CD4-positive, alpha-beta T cell treated with Interleukin-17A for 1 hour (primary cell): ENCODE measurements at places on chromosomes 2 and 18.
A peak's percentile ranks its signal among the peaks of the same experiment; 100 is the strongest.

GRCh38 chr2:74267068-74267467 lies 68.7 kb downstream of the MTHFD2 start:
- peak; percentile 78 for DNase-seq

DNA sequence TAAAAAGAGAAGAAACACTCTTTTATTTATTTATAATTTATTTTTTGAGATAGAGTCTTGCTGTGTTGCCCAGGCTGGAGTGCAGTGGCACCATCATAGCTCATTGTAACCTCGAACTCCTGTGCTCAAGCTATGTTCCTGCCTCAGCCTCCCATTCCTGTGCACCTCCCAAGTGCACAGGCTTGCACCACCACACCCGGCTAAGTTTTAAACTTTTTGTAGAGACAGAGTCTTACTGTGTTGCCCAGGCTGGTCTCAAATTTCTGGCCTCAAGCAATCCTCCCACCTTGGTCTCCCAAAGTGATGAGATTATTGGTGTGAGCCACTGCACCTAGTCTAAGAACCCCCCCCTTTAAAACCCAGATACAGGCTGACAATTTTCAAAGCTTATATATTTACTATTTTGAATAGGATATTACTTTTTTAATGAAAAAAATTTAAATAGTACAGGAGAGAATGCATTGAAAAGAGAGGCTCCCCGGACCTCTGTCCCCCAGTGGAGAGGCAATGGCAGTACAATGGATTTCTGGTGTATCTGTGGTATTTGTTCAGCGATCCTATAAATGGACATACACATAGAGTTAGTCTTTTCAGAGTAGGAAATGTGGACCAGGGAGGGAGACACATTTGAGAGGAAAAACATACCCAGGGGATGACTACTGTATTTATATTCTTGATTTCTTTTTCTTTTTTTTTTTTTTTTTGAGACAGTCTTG lies 48.1 kb upstream of the CNOT11 start:
- DNase-seq: no peak

GRCh38 chr2:52292801-52293200 lies 1260.9 kb upstream of the NRXN1 start:
- DNase-seq: no peak

- DNase-seq: no peak
Measured at GRCh38 chr2:36801088-36801487, 104.6 kb downstream of the VIT start.

- no peak for DNase-seq
Measured at GRCh38 chr2:65662654-65663432, 230.4 kb upstream of the SPRED2 start.

GRCh38 chr2:24886691-24887304 lies 33.2 kb downstream of the ADCY3 start:
- peak; percentile 3 for DNase-seq

DNA sequence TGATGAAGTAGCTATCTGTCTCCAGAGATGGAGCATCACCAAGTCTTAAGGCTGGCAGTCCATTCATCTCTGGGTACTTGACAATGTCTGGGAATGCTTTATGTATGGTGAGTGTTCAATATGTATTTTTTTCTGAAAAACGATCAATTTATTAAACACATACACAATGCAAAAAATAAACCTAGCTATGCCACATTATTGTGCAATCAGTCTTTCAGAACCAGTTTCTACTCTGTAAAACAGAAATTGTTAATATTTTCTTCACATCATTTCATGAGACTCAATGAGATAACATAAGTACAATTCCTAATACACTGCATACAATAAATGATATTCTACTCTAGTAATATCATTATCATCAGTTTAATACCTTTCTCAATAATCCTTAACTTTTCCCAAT lies 122.5 kb downstream of the PIGN start:
- DNase-seq: no peak

- DNase-seq: no peak
Measured at GRCh38 chr2:127707890-127708648, 6.8 kb downstream of the SFT2D3 start.

GRCh38 chr2:152565884-152566727 lies 151.2 kb downstream of the PRPF40A start:
- DNase-seq: no peak

DNA sequence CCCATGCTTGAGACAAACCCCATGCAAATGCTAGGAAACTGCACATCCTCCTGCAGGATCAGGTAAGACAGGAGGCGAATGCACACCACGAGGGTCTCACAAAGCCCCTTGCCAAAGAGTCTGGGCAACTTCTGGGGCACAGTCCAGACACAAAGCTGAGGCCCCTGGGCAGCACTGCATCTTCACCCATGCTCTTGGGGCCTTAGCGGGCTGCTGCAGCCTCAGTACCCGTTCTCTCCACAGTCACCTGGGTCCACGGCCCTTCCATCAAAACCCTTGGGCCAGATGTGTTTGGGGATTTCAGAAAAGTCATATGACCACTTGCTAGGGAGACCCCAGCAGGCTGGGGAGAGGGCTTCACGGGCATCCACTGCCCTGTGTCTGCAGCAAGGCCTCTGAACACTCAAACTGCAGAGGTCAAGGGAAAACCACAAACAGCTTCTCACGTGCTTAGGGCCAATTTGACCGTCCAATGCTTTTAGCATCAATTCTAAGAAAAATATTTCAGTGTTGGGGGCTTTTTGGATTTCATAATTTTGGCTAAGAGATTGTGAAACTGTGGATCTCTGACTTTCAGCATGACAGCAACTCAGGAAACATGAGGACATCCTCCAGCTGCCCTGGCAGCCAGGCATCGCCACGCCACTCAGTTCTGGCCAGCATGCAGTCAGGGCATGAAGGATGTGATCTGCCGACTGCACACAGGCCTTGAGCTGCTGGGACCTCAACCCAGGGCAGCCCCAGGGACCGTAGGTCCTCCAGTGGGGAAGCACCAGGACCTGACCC lies 20.0 kb downstream of the PASK start:
- no peak for DNase-seq

DNA sequence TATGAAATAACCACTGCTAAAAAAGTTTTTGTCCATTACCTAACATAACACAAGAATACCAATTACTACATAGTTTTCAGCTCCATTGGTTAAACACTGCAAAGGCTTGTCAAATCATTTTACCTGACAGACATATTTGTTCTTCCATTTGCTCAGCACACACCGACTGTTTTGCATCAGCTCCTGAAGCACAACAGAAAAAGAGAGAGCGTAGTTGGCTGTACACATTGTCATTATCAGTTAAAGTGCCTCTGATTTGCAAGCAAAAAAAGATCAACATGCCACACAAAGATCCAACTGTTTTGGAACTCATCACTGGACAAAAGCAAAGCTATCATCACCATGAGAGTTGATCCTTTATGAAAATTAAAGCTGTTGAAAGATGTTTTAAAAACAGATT lies 103.8 kb downstream of the WDPCP start:
- no peak for DNase-seq

- DNase-seq: no peak
Measured at GRCh38 chr2:47935071-47935470, 28.8 kb upstream of the FBXO11 start.

GRCh38 chr2:216233281-216233995 lies 124.3 kb downstream of the XRCC5 start:
- no peak for DNase-seq

GRCh38 chr2:201769666-201770373 lies 10.9 kb downstream of the ALS2 start:
- no peak for DNase-seq

DNA sequence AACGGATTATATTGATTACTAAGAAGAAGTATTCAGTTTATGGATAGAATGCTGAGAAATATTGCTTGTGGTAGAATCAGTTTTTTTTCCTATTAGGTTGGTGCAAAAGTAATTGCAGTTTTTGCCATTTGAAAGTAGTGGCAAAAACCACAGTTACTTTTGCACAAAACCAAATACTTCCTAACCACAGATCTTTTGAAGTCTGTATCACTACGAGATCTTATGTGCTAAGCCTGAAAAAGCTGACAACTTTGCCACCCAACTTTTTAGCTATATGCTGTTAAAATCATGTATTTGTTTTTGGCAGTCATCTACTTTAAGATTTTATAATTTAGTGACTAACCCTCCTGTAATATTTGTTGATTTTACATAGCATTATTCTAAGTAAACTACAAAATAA lies 24.6 kb downstream of the DNAJC10 start:
- peak; percentile 22 for DNase-seq

- DNase-seq: no peak
Measured at GRCh38 chr2:11552260-11552638, 18.4 kb downstream of the GREB1 start.

GRCh38 chr2:119788752-119789151 lies 29.0 kb downstream of the PTPN4 start:
- no peak for DNase-seq

DNA sequence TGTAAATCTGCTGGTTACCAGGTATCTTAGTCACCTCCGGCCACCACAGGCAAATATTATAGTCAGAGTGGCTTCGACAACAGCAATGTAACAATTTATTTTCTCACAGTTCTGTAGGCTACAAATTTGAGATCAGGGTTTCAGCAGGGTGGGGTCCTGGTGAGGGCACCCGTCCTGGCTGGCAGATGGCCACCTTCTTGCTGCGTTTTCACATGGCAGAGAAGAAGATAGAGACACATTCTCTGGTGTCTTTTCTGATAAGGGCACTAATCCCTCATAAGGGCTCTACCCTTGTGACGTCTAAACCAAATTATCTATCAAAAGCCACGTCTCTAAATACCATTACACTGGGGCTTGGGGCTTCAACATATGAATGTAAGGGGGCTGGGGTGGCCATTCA lies 843.2 kb upstream of the FANCL start:
- no peak for DNase-seq

DNA sequence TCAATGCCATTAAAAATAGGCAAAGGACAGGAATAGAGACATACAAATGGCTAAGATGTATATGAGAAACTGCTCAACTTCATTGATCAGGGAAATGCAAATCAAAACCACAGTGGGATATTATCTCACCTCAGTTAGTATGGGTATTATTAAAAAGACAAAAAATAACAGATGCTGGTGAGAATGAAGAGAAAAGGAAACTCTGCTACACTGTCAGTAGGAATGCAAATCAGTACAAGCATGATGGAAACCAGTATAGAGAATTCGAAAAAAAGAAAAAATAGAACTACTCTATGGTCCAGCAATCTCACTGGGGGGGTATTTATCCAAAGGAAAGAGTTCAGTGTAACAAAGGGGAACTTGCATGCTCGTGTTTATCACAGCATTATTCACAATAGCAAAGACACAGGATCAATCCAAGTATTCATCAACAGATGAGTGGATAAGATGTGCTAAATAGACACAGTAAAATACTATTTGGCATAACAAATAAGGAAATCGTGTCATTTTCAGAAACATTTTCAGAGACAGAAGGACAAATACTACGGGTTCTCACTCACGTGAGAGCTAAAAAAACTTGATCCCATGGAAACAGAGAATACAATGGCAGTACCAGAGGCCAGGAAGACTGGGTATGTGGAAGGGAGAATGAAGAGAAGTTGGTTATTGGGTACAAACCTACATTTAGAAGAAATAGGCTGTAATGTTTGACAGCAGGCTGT lies 60.6 kb downstream of the CCDC74A start:
- no peak for DNase-seq

GRCh38 chr2:134452042-134452733 lies 198.3 kb downstream of the MGAT5 start:
- no peak for DNase-seq

DNA sequence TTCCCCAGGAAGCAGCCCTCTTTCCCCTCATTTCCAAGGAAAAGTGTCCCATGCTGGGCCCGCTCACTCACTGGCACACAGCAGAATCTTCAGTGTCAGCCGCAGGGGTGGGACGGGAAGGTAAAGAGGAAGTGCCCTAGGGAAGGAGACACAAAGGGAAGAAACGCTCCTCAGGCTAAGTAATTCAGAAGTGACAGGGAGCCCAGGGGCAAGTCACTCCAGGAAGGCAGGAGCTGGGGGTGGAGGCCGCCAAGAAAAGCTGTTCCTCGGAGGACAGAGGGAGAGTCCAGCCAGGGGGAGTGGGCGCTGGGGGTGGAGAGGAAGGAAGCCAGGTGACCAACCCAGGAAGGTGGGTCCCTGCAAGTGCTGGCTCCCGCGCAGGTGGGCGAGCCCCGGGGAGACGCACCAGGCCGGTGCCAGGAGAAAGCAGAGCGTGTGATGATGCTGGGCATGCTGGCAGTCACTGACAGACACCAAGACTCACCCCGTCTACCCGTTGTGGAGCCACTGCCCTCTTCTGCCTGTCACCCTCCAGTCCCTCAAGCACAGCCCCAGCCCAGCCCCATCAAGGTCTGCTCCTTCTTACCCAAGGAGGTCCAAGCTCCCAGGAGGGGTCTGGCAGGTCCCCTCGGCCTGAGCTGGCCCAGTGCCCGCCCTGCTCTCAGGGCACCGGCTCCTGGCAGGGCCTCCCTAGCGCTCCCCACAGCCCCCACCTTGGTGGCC lies 21.7 kb downstream of the HDAC4 start:
- DNase-seq: no peak

DNA sequence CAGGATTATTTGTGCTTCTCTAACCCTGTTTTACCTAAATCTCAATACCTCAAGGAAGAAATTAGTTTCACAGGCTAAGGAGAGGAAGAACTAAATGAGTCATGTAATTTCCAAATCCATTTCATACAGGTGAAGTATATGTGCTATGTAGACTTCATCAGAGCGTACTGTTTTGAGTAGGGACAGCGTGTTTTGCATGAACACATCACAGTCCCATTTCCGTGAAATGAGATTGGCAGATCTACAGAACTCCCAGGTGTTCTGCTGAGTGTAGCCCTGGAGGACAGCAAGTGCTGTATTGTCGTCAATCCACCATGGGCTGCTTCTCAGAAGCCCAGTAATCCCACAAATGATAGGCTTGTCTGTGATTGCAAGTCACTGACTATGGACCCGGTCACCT lies 97.7 kb downstream of the XRCC5 start:
- no peak for DNase-seq

- no peak for DNase-seq
Measured at GRCh38 chr18:78979056-78979729, 425 bp upstream of the SALL3 start.

DNA sequence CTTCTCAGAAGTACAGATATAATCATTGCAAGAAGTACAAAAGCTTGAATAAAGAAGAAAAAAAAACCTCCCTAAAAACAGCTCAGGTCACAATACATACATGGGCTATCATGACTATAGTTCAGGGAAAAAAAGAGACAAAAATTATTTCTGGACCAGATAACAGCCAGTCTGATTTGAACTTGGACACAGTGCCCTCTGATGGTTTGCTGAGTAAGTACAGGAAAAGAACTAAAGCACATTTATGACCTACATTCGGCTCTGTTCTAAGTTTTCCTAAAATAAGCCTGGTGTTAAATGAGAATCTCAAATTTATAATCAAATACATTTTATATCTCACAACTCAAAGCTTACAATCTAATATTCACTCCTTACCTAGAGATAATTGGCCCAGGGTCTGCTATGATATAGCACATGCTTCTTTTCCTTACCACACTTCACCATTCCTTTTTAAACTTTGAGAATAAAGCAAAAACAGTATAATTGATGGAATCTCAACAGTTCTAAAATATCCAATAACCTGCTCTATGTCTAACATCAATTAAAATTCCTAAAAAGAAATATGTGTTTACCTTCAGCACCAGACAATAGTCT lies 81.1 kb downstream of the RAPH1 start:
- peak; percentile 59 for DNase-seq
